ENCODE measurements at places on chromosomes 11 and 22.

- DNase-seq = no peak
Measured at GRCh38 chr11:19216709-19217374, 15.1 kb upstream of the CSRP3 start.

DNA sequence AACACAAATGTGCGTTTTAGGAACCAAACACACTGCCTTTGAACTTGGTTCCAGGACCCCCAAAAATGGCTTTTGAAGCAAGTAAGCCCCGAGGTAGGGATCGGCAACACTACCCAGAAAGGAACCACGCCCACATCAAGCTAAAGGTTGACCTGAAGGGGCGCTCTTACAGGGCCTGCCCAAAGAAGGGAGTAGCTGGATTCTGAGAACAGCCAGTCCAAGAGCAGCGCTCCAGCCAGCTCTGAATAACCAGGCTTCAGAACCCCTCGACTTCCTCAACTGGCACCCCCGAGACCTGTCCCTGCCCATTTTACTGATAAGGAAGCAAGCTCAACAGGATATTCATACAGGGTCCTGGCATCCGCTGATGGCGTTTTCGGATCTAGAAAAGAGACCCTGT is 18.9 kb upstream of the MOB2 start:
- no peak for DNase-seq

- peak; percentile 84 for DNase-seq
Measured at GRCh38 chr22:30635273-30636225, at the start of gene SLC35E4. TSS of gene SLC35E4 (plus strand) at chr22:30635781. CDS start at chr22:30636451, 670 bp downstream.

GRCh38 chr11:48032721-48033120 is 52.4 kb downstream of the PTPRJ start:
- no peak for DNase-seq

- no peak for DNase-seq
Measured at GRCh38 chr22:38081941-38082828, 1.8 kb downstream of the SLC16A8 start.

- DNase-seq = no peak
Measured at GRCh38 chr11:35298369-35298768, 121.0 kb downstream of the SLC1A2 start.

Measured in fibroblast of the aortic adventitia (primary cell).